ENCODE measurements at places on chromosomes 1 and 21.

- DNase-seq: no peak
These were observed 81.6 kb downstream of the CCDC185 start for GRCh38 chr1:223474804-223475203.

DNA sequence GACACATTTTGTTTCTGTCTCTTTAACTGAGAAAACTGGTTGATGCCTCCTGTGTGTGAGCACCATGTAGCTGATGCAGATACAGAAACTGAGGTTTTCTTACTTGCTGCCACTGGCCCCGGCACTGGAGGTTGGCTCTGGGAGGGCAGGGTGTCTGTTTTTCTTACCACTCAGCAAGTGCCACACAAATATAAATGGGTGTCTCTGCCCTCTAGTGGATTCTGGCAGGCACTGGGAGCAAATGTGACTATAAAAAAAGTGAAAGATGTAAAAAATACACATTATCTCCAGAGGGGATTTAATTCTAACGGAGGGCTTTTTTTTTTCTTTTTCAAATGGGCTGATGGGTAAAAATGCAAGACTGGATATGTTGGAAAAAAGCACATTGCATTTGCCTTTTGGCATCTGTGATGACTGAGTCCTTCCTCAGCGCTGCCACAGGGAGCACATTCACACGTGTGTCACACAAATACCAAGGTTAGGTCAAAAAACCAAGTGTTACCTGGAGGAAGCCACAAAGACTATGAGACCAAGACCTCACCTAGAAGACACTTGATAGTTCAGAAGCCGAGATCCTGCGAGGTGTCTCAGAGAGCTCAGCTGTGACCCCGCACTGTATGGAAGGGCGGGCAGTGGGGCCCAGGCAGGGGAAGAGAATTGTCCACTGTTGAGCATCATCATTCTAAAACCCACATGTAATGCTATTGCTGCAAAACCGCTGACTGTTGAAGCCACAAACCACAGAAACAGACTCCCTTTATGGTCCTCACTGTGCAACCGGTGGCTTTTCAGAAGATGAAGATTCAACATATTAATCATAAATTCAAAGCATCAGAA is 18.9 kb downstream of the PGBD2 start:
- peak; percentile 12 for DNase-seq

DNA sequence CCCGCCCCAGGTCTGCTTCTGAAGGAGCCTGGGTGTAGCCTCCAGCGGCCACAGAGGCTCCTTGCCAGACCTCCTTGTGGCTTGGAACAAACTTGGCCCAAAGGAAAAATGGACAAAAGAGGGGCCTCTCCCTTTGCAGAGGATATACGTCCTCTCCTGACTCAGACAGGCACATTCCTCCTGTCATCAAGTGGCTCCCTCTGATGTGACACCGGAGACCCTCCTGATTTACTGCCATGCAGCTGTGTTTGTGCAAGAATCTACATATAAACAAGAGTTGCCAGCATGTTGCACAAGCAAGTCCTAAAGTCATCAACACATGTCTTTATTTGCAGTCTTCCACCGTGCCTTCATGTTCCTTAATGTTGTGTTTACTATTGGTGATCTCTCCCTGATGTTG is 54.1 kb upstream of the F3 start:
- DNase-seq: no peak

DNA sequence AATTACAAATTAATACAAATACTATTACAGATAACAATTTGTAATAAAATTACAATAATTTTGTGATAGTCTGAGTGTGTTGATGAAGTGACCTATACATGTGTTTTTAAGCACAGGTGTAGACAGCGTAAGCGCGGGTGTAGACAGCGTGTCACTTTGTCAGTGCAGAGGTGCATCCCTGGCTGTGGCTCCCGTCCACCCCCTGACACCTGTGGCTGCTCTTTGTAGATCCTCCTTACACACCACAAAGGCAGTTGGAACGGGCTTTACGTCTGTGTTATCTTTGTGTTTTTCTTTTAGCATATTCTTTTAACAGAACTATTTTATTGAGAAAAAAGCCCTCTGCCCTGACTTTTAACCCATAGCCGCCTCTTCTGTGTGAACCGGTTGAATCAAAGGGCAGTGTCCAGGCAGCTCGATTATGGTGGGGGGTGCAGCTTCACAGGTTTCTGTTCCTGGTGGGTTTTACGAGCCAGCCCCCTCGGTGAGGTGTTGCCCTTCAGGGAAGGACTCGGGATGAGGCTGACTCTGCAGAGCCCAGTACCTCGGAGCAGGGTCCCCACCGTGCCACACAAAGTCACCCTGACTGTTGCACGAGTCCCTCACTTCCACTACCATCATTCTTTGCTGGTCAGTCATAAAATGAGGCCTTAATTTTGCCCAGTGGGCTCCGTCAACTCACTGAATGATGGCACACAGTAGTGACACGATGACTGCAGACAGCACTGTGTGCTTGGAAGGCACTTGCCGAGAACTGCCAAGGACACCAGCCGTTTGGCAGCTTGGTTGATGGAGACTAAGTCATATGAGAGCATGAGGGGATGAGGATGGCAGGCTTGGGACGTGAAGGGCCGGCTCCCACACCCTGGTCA is 86.4 kb upstream of the COL6A1 start:
- no peak for DNase-seq

- no peak for DNase-seq
These were observed 328.0 kb upstream of the B3GALT2 start for GRCh38 chr1:193514397-193514796.

- DNase-seq: no peak
These were observed 102.3 kb upstream of the TMPRSS2 start for GRCh38 chr21:41610042-41610839.

- no peak for DNase-seq
These were observed 156.7 kb downstream of the DMRTA2 start for GRCh38 chr1:50266509-50266908.

GRCh38 chr1:106875622-106876021 is 180.9 kb upstream of the PRMT6 start:
- no peak for DNase-seq

DNA sequence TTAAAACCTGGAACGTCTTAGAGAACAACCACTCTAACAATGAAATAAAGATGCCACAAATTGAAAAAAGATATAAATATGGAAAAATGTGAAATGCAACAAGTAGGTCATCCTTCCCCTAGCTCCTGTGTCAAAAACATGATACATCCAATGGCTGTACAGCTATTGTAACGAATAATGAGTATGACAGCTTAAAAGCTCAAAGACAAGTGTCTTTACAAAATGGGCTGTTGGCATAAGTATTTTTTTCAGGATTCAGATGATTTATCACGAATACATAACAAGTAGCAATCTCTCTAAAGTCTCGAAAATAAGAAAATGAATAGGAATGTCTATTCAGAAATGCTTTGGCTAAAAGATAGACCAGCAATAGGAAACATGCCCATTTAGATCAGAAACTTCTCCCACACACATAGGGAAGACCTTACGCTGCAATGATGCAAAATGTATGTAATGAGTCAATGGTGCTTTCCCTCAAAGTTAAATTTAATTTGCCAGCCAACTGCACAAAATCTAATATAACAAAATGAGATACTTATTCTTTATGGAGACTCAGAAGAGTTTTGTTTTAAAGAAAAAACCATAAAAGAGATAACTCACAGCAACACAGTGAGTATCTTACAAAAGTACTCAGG is 8.3 kb downstream of the TGFBR3 start:
- no peak for DNase-seq

- no peak for DNase-seq
These were observed 288.4 kb downstream of the SMYD3 start for GRCh38 chr1:246218686-246219085.

GRCh38 chr1:34688006-34688741 is 66.7 kb upstream of the GJB5 start:
- no peak for DNase-seq

DNA sequence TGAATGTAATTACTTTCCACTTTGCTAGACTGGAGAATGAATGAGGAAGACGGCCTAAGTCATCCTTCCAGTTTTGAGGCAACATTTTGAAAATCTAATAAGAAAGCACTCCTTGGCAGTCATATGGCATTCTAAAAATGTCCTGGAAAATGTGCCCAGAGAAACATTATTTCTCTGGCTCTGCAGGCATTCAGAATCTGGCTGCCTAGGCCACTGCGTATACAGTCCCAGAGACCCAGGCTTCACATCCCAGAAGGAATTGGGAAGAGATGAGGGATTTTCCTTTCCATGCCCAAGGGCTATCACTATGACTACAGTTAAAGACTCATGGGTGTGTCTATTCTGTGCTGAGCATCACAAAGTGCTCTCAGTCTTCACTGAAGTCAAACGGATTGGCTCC is 92.9 kb downstream of the BEND5 start:
- DNase-seq: no peak

DNA sequence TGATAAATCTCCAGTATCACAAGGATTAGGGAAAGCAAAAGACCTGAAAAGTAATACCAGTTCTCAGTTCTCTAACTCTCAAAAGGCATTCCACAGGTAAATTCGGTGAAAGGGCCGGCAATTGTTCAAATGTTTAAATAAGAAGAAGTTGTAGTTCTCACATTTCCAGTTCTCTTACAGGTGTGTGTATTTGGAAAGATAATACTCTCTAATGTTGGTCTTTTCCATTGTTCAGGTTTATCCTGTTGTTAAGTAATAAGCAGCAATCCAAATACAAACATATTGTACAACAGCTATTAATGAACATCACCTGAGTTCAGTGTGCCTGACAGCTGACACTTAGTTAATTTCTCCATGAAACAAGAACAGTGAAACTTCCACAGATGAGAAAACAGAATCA is 13.2 kb upstream of the PRKAB2 start:
- no peak for DNase-seq

DNA sequence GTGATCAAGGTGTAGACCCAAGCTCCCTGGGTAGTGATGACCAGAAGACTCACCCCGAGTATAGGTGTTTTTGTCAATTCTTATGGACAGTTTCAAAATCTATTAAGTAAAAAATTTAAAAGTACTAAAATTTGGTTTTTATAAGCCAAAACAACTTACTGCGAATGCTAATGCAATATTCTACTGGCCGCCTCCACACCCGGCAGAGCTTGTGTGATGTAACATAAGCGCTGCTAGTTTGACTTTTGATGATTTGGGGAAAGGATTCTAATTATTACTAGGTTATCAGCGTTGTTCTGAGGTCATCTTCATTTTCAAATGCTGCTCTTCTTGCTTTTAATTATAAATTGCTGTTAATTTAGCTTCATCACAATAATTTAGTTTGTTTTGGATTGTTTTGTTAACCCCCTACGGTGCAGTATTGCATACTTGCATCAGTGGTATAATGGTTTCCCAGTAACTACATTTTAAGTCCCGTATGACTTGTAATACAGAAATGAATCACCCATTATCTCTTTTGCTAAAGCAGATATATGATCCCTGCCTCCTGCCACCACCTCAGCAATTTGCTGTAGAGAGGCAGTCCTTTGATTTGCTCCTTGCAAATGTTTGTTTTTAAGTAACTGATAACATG is 178.0 kb downstream of the SDCCAG8 start:
- DNase-seq: no peak

DNA sequence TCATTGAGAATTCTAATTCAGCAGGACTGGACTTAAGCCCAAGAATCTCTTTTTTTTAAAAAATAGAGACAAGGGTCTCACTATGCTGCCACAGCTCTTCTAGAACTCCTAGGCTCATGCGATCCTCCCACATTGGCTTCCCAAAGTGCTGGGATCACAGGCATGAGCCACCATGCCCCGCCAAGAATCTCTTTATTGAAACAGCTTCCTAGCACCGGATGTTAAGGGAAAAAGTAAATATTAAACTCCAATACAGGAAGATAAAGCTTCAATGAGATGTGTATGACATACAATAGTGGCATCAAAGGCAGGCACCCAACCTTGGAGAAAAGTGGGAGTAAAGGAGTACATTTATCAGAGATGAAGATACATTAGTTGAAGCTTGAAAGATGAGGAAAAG is 25.5 kb downstream of the PUM1 start:
- DNase-seq: no peak

DNA sequence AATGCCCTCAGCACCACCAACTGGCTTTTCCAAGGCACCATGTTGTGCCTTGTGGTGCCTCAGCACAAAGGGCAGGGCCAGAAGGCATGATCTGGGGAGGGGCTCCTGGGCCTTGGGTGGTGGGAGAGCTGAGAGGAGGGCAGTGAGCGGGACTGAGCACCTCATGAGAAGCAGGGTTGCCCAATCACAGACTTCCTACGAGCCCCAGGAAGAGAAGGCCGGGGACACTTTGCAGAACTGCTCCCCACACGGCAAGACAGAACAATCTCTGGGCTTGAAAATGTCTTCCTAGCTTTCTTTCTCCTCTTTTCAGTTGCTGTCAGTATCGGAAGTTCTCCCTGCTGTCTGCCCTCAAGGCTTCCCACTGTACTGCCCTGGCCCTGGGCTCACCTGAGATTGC is 6.8 kb downstream of the KCNJ10 start:
- DNase-seq: no peak

DNA sequence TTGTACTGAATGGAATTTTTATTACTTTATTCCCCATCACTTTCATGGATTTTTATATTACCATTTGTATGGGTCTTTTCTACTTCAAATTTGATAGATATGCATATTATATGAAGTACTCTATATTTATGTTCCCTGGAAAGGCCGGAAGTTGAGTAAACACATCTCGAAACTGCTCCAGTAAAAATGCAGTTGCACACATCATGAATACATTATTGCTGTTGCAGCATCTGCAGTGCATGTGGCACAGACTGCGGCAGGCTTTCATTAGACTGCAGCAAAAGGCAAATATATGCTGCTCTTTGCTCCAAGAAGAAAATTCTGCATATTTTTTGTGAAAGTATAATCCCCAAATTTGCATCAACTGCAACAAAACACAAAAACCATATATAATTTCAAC is 48.7 kb upstream of the LRRC7 start:
- DNase-seq: no peak

- DNase-seq: no peak
These were observed 481.1 kb upstream of the USP24 start for GRCh38 chr1:55696181-55696754.

GRCh38 chr1:64043288-64043687 is 160.1 kb upstream of the UBE2U start:
- DNase-seq: no peak

DNA sequence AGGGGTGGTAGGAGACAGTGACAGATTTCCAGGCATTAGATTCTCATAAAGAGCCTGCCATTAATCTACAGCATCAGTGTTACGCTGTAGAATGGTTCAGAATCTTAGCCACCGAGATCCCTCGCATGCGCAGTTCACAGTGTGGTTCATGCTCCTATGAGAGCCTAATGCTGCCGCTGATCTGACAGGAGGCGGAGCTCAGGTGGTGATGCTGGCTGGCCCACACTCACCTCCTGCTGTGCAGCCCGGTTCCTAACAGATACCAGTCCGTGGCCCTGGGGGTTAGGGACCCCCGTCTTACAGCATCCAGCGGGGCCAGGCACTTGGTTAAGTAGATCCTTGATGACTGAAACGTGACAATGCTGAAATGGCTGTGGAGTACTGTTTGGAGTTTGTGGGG is 163.6 kb upstream of the C1orf21 start:
- peak; percentile 4 for DNase-seq

GRCh38 chr1:50591598-50591997 is 168.4 kb upstream of the DMRTA2 start:
- no peak for DNase-seq

- DNase-seq: no peak
These were observed 47.0 kb downstream of the TSNAX start for GRCh38 chr1:231575472-231575871.
